ENCODE measurements at places on chromosomes 16 and 17.

DNA sequence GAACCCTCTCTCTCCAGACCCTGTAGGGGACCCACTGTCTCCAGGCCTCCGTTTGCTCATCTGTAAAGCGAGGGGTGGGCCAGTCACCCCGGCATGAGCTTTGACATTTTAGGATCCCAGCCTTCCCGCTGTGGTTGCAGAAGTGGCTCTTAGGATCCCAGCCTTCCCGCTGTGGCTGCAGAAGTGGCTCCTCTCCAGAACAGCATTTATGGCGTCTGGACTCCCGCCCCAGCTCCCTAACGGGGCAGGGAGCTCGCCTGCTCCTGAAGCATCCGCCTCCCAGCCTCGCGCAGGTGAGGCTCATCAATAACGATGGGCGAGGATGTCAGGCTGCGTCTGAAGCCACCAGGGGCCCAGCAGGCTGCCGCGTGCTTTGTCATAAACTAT lies 222.3 kb upstream of the TNRC6C start:
- DNase-seq, result no peak
- H3K4me3 ChIP-seq, result no peak overlapping the region
- H3K27me3 ChIP-seq, result no peaks in the 10 kb centered on the region

- no peaks in the 10 kb centered on the region for H3K36me3 ChIP-seq
- DNase-seq, result no peak
- no peak overlapping the region for H3K27ac ChIP-seq
- H3K4me1 ChIP-seq, result peaks cover 5% of the 10 kb centered on the region
- H3K4me3 ChIP-seq, result no peak overlapping the region
Observed at GRCh38 chr17:3732210-3732621, 8.5 kb downstream of the HASPIN start.

- no peaks in the 10 kb centered on the region for H3K27me3 ChIP-seq
- H3K4me1 ChIP-seq, result no peaks in the 10 kb centered on the region
- H3K4me3 ChIP-seq, result no peak overlapping the region
- no peak overlapping the region for H3K27ac ChIP-seq
- no peaks in the 10 kb centered on the region for H3K36me3 ChIP-seq
Observed at GRCh38 chr17:39676198-39676819, 8.1 kb downstream of the PNMT start.

DNA sequence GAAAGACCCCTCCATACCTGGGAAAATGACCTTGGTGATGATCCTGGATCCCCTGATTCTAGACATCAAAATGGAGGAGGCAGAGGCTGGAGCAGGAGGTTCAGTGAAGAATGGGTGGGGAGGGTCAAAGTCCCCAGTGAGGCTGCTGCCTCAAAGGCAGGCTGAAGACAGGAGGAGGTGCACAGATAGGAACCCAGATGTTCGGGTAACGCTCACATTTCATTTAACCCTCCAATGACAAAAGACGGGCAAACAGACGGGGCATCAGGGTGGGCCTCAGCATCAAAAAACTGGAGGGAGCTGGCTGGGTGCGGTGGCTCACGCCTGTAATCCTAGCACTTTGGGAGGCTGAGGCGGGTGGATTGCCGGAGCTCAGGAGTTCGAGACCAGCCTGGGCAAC lies at the start of gene ANKRD40CL:
TSS of gene ANKRD40CL (minus strand) at position 73 of the 400 bp plus-strand sequence. CDS start 605 bp downstream, outside the sequence.
- DNase-seq, result no peak
- no peaks in the 10 kb centered on the region for H3K36me3 ChIP-seq
- H3K27me3 ChIP-seq, result no peaks in the 10 kb centered on the region
- H3K27ac ChIP-seq, result no peak within 1 kb of the TSS
- no peaks in the 10 kb centered on the region for H3K4me1 ChIP-seq

GRCh38 chr17:83009414-83010205 lies 69.8 kb upstream of the METRNL start:
- no peaks in the 10 kb centered on the region for H3K36me3 ChIP-seq
- no peak overlapping the region for H3K4me3 ChIP-seq
- DNase-seq, result no peak
- H3K27ac ChIP-seq, result no peak overlapping the region
- no peaks in the 10 kb centered on the region for H3K27me3 ChIP-seq
- peaks cover 1% of the 10 kb centered on the region for H3K4me1 ChIP-seq

DNA sequence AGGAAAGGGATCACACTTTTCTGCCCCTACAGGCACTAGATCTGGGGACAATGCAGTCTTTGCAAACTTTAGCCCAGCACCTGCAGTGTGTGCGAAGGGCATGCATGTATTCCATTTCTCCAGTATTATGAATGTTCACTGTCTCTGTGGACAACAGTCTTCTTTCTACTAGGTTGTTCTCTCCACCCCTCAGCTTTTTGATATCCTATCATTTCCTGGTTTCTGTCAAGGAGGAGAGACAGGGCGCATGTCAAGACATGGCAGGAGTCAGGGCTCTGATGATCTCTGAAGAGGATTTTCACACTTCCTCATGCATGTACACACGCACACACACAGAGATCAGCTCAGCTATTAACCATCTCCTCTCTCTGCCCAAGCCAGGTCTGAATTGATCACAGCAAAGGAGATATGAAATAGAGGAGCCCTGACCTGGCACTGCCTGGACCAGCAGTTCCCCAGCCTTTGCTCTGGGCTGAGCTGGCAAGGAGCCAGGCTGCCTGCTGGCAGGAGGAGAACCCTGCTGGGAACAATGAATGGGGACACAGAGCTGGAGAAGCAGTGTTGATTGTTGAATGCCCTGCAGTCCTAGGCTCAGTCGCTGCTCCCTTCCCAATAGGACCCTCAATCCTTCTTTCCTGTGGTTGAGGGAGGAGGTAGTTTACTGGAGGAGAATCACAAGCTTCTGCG lies 2.6 kb downstream of the GPR179 start:
- no peak overlapping the region for H3K4me3 ChIP-seq
- no peak overlapping the region for H3K27ac ChIP-seq
- no peaks in the 10 kb centered on the region for H3K36me3 ChIP-seq

DNA sequence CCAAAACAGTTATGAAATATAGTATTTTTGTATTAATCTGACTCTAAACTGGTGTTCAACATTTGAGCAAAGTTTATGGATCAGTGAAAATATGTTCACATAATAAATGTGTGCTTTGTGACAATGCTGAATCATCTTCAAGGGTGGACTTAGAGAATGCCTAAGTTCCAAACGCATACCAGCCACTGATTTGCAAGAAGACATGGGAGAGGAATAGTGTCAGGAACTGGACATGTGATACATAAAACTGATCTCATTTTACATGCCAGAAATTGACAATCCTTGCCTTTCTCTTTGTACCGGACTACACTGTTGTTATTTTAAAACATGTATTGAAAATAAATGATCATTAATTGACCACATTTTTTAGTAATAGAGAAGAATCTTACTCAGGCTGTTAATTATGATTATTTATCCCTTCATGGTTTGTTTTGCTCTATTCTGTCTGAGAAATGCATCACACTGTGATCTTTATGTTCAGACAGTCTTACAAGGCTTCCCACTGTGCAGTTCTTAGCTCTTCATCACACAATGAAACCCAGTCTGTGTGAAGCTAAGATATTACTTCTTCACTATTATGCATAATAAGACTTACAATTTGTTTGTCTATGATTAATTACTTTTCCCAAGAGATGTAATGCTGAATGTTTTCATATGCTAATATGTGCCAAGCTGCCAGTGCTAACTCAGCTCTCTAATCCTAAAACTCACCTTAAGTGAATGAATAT lies 1180.6 kb upstream of the CDH8 start:
- DNase-seq, result no peak
- no peaks in the 10 kb centered on the region for H3K4me1 ChIP-seq
- H3K27ac ChIP-seq, result no peak overlapping the region
- no peaks in the 10 kb centered on the region for H3K36me3 ChIP-seq

DNA sequence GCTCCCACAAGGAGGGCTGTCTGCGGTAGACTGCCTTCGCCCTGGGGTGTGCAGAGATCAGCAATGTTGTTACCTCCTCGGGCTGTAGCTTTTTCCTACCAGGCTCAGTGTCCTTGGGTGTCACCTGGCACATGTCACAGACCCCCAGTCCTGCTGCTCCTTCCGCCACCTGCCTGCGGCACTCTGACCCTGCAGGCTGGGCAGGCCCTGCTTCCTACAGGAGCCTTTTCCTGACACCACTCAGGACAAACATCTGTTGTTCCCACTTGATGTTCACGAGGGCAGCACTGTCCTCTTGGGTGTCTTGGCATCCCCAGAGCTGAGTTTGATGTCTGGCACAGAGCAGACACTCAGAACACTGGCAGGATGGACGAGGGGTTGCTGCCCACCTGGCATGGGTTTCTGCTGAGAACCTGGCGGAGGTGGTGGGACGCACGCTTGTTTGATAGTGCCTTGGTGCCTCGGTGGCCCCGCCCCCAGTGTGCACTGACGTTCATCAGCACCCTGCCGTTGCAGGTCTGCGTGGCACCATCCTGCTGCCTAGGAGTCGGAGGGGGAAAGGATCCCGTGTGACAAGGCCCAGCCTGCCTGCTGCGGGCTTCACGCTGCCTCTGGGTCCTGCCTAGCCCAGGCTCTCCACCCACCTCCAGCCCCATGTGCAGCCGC lies 26.7 kb upstream of the NUDT16L1 start:
- no peak overlapping the region for H3K27ac ChIP-seq
- no peak overlapping the region for H3K4me3 ChIP-seq
- peaks cover 3% of the 10 kb centered on the region for H3K4me1 ChIP-seq
- no peaks in the 10 kb centered on the region for H3K27me3 ChIP-seq
- no peaks in the 10 kb centered on the region for H3K36me3 ChIP-seq

DNA sequence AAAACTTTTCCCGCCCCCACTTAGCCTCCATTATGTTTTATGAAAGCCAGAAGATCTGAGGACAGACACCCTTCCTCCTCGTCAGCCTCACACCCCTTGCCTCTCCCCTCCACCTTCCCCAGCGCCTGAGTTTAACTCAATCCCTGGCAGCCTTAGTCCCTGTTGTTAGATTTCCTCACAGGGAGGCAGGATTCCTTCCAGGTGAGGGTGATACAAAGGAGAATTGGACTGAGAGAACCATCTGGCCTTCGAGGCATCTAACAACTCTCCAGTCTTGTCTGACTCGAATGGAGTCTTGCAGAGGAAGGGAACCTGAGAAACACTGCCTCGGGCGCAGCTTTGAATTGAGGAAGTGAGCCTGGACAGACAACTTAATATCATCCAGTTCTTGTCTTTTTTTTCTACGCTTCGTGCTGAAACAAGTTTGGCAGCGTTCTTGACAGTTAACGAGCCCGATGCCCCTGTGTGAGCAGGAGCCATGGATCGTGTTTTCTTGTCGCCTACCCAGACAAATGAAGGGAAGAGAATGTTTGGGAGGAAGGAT lies 1.3 kb upstream of the ZNF768 start:
- no peaks in the 10 kb centered on the region for H3K36me3 ChIP-seq
- H3K27ac ChIP-seq, result no peak overlapping the region
- H3K4me1 ChIP-seq, result peaks cover 4% of the 10 kb centered on the region
- no peaks in the 10 kb centered on the region for H3K27me3 ChIP-seq
- peak overlapping the region; percentile 26 for H3K4me3 ChIP-seq

DNA sequence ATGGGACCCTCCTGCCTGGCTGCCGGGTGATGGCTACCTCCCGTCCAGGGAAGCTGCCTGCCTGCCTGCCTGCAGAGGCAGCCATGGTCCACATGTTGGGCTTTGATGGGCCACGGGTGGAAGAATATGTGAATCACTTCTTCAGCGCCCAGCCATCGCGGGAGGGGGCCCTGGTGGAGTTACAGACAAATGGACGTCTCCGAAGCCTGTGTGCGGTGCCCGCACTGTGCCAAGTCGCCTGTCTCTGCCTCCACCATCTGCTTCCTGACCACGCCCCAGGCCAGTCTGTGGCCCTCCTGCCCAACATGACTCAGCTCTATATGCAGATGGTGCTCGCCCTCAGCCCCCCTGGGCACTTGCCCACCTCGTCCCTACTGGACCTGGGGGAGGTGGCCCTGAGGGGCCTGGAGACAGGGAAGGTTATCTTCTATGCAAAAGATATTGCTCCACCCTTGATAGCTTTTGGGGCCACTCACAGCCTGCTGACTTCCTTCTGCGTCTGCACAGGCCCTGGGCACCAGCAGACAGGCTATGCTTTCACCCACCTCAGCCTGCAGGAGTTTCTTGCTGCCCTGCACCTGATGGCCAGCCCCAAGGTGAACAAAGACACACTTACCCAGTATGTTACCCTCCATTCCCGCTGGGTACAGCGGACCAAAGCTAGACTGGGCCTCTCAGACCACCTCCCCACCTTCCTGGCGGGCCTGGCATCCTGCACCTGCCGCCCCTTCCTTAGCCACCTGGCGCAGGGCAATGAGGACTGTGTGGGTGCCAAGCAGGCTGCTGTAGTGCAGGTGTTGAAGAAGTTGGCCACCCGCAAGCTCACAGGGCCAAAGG lies 36.8 kb downstream of the NLRC5 start:
- H3K4me3 ChIP-seq, result no peak overlapping the region
- H3K27me3 ChIP-seq, result no peaks in the 10 kb centered on the region
- no peaks in the 10 kb centered on the region for H3K4me1 ChIP-seq
- no peak overlapping the region for H3K27ac ChIP-seq
- no peak for DNase-seq
